B cell (primary cell): ENCODE measurements at places on chromosomes 13 and 19. TPM values are rescaled to one million over a fixed set of nuclear protein-coding genes. Genes with fewer than 3 reads are reported as not detected.
A peak's percentile ranks its signal among the peaks of the same experiment; 100 is the strongest.

SLC10A2 gene
- polyA plus RNA-seq = not detected in 2 replicates

CDX2 gene
- not detected in 2 replicates for polyA plus RNA-seq

DNA sequence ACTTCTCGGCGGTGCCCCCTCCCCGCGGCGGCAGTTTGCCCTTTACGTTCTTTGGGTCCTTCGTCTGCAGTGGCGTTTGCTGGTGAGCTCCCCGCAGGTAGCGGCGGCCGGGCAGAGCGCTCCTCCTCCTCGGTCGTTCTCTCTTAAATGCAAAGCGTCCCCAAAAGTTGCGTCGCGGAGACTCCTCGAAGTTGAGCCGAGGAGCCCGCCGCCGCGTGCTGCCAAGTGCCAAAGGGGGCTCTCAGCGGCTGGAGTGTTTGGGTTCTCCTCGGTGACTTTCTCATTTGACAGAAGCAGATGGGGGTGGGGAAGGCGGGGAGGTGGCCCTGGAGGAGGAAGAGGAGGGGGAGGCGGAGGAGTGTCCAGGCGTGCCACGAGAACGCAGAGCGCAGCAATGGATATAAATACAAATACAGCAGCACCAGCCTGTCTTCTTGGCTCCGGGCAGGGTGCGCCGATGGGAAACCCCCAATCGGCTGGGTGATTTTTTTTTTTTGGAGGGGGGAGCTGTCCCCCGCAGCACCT is at the start of gene SOX21:
Gene SOX21 (minus strand): TSS at position 259 of the 525 bp plus-strand sequence. CDS start 496 bp downstream, outside the sequence.
- no peaks in the 10 kb centered on the region for H3K36me3 ChIP-seq
- no peak within 1 kb of the TSS for H3K4me3 ChIP-seq
- no peak within 1 kb of the TSS for H3K27ac ChIP-seq
- peaks cover 35% of the 10 kb centered on the region for H3K27me3 ChIP-seq
- DNase-seq = peak; percentile 21

SLITRK6 gene
- not detected in 2 replicates for polyA plus RNA-seq

DNA sequence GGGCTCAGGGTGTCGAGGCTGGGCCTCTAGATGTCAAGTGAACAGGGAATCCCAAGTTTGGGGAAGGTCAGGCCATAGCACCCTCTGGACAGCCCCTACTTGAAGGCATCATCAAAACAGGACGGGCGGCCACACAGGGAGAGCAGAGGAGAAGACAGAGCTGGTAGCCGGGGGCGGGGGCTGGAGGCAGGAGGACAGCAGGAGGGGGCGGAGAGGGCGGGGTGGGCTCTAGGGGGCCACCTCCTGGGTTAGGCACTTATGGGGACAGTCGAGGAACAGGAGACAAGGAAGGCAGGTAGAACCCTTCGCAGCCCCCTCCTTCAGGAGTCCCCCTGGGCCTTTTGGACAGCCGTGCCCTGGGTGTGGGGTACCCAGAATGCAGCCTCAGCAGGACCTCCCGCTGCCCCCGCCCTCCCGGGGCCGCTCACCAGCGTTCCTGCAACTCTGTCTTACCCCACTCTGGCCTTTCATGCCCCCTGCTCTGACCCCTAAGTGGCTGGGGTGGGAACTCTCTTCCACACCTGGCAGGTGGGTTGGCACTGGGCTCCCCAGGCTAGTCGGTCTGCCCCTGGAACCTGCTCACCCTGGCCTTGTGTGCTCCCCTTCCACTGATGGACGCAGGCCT is 5.8 kb downstream of the SSBP4 start:
- peaks cover 48% of the 10 kb centered on the region for H3K4me1 ChIP-seq
- no peak for DNase-seq
- H3K27me3 ChIP-seq = no peaks in the 10 kb centered on the region
- no peak overlapping the region for H3K4me3 ChIP-seq

GRCh38 chr13:64471916-64472315 is 2758.2 kb downstream of the PCDH9 start:
- no peaks in the 10 kb centered on the region for H3K27me3 ChIP-seq
- H3K36me3 ChIP-seq = no peaks in the 10 kb centered on the region
- H3K27ac ChIP-seq = no peak overlapping the region
- DNase-seq = no peak

GRCh38 chr13:97298816-97299215 is 76.7 kb downstream of the MBNL2 start:
- H3K27ac ChIP-seq = no peak overlapping the region
- H3K27me3 ChIP-seq = no peaks in the 10 kb centered on the region
- peaks cover 27% of the 10 kb centered on the region for H3K4me1 ChIP-seq
- no peak for DNase-seq
- peaks cover 7% of the 10 kb centered on the region for H3K36me3 ChIP-seq

SEMA6B gene
- 0.88 TPM in 1 of 2 replicates, not detected in the other for polyA plus RNA-seq

TICAM1 gene
- polyA plus RNA-seq = 12.7 and 15.1 TPM in 2 replicates

DNA sequence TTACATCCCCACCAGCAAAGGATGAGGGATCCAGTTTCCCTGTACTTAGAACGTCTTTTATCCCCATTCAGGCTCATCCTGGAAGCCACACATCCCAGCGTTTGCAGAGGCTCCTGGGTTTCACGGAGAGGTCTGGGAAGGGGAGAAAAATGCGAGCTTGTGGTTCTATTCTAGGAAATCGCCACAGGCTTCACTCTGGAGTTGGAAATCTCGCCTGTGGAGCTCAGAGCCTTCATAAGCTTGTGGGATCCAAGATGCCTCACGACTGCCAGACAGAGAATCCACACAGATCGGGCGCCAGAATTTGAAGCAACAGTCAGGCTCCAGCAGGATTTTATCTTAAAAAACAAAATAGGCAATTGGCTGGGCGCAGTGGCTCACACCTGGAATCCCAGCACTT is 157.9 kb downstream of the PTPRS start:
- no peaks in the 10 kb centered on the region for H3K27me3 ChIP-seq
- no peak overlapping the region for H3K27ac ChIP-seq
- no peaks in the 10 kb centered on the region for H3K36me3 ChIP-seq

- peaks cover 2% of the 10 kb centered on the region for H3K36me3 ChIP-seq
- H3K4me1 ChIP-seq = peaks cover 36% of the 10 kb centered on the region
- no peaks in the 10 kb centered on the region for H3K27me3 ChIP-seq
These were observed 3.2 kb upstream of the NAT14 start for GRCh38 chr19:55481794-55482155.

DNA sequence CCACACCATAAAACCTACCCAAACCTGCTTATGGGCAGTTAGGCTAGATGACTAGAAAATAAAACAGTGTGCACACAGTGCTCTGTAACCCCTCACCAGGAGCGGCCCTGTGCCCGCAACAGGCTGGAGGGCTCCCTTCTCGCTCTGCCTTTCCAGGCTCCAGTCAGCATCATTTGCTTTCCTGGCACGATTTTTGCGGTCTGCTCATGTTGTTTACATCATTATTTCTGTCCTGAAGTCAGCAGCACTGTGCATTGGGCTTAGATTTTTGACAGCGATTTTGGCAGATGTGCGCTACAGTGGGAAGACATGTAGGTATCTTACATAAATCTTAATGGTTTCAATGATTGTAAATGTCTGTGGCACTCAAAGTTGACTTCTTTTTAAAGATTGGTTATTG is 344.0 kb downstream of the MTUS2 start:
- H3K36me3 ChIP-seq = no peaks in the 10 kb centered on the region
- no peak overlapping the region for H3K4me3 ChIP-seq
- no peak overlapping the region for H3K27ac ChIP-seq

ADAMTSL5 gene
- polyA plus RNA-seq = 0.09 and 0.56 TPM in 2 replicates

DNA sequence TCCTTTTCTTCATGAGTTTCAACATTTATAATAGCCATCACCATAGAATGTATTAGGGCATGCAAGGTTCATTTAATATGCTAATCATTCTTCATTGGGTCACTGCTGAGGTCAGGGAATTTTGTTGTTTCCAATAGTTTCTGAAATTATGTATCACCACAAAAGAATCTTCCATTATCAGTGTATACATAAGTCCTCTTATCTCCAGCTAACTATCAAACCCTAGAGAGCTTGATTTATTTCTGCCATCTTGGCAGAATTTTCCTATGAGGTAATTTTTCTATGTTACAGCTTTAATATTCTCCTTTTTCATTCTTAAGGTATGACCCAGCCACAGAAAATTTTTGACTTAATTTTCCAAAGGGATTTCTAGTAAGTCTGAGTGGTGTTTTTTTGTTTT is 415.0 kb upstream of the SLITRK1 start:
- H3K4me3 ChIP-seq = no peak overlapping the region
- H3K4me1 ChIP-seq = no peaks in the 10 kb centered on the region
- DNase-seq = no peak
- no peaks in the 10 kb centered on the region for H3K27me3 ChIP-seq
- H3K27ac ChIP-seq = no peak overlapping the region

- H3K27me3 ChIP-seq = no peaks in the 10 kb centered on the region
- H3K4me3 ChIP-seq = peak overlapping the region; percentile 52
- DNase-seq = no peak
- peaks cover 27% of the 10 kb centered on the region for H3K4me1 ChIP-seq
- no peak overlapping the region for H3K27ac ChIP-seq
- H3K36me3 ChIP-seq = no peaks in the 10 kb centered on the region
These were observed 165.0 kb downstream of the USP12 start for GRCh38 chr13:27006519-27007161.

DNA sequence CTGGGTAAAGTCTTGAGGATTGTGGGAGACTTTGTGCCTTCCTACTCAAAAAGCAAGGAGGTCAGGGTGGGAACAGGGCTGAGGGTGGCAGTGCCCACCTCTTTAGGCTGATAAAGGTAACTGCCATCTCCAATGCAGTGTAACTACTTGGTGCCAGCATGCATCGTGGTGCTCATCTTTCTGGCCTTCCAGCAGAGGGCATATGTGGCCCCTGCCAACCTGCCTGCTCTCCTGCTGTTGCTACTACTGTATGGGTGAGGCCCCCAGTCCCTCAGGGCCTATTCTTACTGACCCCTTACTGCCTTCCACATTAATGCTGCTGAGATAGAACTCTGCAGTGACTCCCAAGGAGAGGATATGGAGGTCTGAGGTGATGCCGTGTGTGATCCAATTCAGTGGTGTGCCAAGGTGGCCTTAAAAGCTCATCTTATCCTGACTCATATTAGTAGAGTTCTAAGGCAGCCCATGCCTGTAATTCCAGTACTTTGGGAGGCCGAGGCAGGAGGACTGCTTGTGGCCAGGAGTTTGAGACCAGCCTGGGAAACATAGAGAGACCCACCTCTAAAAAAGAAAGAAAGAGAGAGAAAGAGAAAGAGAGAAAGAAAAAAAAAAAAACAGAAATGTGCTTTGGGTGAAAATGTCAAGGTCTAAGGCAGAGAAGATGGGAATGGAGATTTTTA is 9.7 kb upstream of the ARHGAP45 start:
- H3K4me3 ChIP-seq = no peak overlapping the region
- peak; percentile 73 for DNase-seq
- no peaks in the 10 kb centered on the region for H3K4me1 ChIP-seq
- no peak overlapping the region for H3K27ac ChIP-seq

ZNF132 gene
- polyA plus RNA-seq = 0.72 and 1.6 TPM in 2 replicates

- DNase-seq = no peak
- no peaks in the 10 kb centered on the region for H3K4me1 ChIP-seq
- no peak overlapping the region for H3K27ac ChIP-seq
- no peaks in the 10 kb centered on the region for H3K27me3 ChIP-seq
- H3K36me3 ChIP-seq = peaks cover 1% of the 10 kb centered on the region
These were observed 15.5 kb downstream of the ZNF211 start for GRCh38 chr19:57648331-57649003.

- no peaks in the 10 kb centered on the region for H3K27me3 ChIP-seq
- no peaks in the 10 kb centered on the region for H3K36me3 ChIP-seq
- no peak for DNase-seq
- H3K4me3 ChIP-seq = no peak overlapping the region
- no peak overlapping the region for H3K27ac ChIP-seq
These were observed 232.6 kb downstream of the TEX29 start for GRCh38 chr13:111552891-111553655.
